ENCODE measurements at places on chromosomes 2 and 18.
A peak's percentile ranks its signal among the peaks of the same experiment; 100 is the strongest.

DNA sequence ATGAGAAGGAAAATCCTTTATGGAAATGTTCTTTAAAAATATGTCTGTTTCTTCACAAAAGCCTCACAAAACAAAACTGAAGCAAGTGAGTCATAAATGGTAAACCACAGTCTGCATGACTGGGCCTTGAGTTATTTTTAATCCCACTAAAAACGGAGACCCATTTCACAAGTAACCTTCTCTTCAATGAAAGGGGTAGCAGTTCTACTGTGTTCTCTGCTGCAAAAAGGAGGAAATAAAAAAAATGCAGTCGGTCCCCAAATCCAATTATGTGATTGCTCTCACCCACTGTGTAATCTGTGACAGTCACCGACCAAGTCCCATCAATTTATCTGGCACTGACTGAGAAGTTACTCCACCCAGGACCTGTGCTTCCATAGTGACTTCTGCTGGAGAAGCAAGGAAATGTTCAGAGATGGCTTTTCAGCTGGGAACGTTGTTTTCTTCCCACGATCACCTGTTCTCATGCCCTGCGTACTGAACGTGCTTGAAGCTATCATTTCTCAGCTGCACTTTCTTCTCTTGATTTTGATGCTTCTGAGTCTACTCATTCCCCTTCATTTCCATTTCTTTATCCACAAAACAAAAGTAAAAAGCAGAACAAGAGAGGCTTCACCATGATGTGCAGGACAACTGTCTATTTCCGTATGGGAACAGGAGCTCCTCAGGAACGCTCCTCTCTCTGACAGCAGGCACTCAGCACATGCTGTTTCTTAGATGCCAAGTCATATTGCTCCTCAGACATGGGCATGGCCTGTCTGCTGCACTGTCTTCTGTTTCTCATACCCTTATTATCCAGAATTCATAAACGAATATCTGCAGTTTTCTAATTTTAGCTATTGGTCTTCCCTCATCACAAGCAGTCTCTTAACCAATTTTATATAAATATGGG, 80.0 kb upstream of the TMEM200C start:
- no peak for DNase-seq

DNA sequence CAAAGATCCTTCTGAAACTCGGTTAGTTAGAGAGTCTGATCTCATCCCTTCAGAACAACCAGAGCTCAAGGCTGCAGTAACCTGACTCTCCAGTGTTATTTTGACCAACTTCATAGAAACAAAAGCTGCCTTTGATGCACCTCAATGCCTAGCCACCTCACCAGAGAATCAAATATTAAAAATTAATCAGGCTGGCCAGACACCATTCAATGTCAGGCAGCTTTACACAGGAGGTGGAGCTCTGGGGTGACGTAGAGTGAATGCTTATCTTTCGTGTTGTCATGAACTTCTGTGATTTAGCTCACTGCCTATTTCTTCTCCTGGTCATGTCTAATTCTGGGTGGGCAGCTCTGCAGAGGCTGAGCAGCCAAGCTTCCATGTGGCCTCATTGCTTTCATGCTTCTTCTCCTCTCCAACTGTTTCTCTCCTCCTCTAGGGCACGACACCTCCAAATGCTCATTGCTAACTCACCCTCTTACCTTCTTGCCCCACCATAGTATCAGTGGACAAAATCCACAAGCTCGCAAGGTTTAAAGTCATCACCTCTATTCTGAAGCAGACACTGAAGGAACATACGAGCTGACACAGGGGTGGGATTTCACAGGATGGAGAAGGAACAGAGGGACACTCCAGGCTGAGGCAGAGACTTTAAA, 39.4 kb downstream of the AAK1 start:
- DNase-seq, result no peak

- DNase-seq, result peak; percentile 32
These were observed 66.8 kb upstream of the ASAP2 start for GRCh38 chr2:9139491-9140443.

GRCh38 chr2:100268986-100269385, 53.3 kb downstream of the LONRF2 start:
- no peak for DNase-seq

DNA sequence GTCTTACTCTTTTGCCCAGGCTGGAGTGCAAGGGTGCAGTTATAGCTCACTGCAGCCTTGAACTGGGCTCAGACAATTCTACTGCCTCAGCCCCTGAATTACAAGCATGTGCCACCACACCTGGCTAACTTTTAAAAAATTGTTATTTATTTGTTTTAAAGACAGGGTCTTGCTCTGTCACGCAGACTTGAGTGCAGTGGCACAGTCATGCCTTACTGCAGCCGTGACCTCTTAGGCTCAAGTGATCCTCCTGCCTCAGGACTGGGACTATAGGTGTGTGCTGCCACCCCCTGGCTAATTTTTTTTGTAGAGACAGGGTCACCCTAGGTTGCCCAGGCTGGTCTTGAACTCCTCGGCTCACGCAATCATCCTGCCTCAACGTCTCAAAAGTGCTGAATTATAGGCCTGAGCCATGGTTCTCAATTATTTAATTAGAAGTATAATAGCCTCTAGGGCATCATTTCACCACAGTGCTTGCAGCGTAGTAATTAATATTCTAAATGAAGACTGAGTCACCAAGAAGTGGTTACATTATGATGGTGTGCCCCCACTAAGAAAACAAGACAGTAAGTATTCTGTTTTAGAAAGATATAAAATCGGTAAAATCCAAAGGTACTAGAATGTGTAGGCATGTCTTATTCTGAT, 69.6 kb downstream of the EML4 start:
- DNase-seq, result no peak

- no peak for DNase-seq
These were observed 81.0 kb downstream of the SUMO1 start for GRCh38 chr2:202157211-202157990.
